Activated naive CD8-positive, alpha-beta T cell treated with anti-CD3 and anti-CD28 coated beads, Interleukin-2, amount 50 U/mL, for 16 hours (primary cell): ENCODE measurements at places on chromosomes 7 and 10.

DNA sequence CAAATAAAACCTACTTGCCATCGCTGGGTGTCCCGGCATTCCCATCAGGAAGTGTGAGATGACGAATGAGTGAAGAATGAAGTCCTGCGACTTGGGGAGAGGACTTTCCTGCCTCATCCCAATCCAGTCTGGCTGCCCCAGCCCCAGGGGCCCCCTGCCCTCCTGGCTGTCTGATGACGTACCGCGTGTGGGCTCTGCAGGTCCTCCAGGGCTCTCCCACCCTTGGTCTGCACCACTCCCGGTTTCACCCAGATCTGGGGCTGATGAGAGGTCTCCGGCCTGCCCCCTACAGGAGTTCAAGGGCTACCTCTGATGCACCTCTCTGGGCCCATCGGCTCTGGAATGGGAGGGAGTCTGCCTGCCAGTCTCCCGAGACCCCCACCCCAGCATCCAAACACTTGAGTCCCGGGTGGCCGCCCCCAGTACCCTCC is 9.8 kb downstream of the ATP6V1F start:
- no peak for DNase-seq

GRCh38 chr10:34006471-34006870 is 672.0 kb upstream of the NRP1 start:
- no peak for DNase-seq

- DNase-seq: no peak
These were observed 63.2 kb downstream of the CACNB2 start for GRCh38 chr10:18203471-18203870.

DNA sequence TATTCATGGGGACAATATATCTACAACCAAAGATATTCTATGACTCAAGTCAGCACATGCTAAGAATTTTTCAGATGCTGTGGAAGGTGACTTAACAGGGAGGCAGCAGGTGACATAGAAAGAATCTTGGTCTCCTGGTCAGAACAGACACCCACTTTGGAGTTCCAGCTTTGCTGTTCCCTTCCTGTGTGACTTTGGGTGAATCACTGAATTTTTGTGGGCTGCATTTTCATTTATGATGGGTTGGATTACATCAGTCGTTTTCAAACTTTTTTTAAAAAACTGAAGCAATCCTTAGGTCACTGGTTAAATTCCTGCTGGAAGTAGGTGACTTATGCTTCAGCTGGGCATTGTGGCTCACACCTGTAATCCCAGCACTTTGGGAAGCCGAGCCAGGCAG is 24.9 kb downstream of the RGR start:
- DNase-seq: no peak

- DNase-seq: no peak
These were observed 4.6 kb downstream of the CRYGN start for GRCh38 chr7:151435103-151435916.

DNA sequence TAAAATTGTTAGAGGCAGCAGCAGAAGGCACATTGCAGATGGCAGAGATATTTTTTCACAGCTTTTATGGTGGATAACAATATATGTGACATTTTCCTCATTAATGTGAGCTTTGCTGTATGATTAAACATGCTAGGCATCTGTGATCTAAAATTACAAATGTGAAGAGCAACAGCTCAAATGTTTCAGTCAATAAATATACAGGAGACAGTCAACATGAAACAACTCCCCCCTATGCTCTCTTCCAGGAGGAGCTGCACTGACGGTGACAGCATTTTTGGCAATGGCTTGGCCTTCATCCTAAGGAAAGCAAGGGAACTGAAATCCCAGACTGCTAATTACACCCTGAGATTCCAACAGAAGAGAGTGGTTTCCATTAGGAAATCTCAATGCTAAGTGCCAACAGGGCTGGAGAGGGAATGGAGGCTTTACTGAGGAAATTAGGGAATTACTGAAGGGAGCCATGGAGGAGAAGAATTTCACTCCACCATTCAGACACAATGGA is 51.4 kb upstream of the GRB10 start:
- no peak for DNase-seq

DNA sequence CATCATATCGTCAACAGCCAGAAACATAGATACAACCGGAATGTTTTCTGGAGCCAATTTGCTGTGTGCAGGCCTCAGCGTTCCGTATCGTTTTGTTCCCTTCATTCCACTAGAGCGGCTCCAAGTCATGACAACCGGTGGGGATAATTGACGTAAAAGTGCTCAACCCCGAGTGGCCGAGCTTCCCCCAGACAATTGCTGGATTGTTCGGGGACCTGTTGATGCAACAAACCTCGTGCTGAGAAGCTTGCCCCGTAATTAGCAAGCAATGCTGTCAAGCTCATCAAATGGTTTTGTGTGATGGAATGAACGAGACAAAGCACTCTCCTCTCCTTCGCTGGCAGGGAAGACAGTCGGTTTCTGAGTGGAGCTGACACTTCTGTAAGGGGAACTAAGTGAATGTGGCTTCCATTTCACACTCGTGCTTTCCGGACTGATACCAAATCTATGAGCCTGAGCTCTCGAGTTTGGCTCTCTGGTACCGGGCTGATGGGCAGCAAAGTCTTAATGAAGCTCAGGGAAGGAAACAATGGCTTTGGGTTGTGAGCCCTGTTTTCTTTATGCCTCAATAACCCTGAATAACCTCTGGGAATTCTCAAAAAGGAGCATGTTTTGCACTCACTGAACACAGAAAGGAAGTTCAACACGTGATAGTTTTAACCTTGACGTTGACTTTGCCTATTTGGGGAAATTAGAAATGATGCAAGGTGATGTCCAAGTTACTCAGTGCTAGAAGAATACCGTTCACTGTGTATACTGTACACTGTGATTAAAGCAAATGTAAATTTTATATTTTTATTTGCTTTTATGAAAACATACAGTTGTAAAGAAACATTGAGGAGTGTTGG is 220.5 kb downstream of the BAMBI start:
- no peak for DNase-seq

DNA sequence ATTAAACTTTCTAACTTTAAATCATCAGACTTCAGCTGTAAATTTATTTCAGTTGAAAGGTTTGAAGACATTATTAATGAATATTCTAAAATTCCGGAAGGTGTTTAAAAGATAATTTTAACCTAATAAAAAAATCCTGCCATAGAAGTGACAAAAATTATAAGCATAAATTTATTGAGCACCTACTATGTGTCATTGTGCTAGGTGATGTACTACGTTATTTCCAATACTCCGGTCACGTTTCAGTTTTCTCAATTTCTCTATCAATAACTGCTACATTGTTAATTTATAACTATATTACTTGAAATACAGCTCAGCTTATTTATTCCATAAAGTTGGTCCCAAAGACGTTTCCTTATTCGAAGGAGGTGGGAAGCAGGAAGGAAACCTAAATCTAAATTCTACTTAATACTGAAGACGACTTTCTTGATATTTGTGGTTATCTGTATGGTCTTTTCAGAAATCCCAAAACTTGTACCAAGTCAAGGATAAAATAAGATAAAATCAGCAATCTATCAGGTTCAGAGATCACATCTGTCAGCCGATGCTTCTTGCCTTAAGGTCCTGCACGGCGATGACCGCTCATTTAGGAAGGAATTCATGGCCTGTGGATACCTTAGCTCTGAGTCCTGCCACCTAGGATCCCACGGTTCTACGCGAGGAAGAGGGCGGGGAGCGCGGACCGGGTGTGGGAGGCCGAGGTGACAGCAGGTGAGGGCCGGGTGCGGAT is 1.2 kb upstream of the ZEB1 start:
- DNase-seq: peak; percentile 43

- DNase-seq: peak; percentile 90
These were observed 98.0 kb upstream of the ZNF722 start for GRCh38 chr7:63900394-63901203.
